ENCODE measurements at places on chromosomes 2 and 18.
A peak's percentile ranks its signal among the peaks of the same experiment; 100 is the strongest.

- peak; percentile 4 for DNase-seq
Observed at GRCh38 chr2:157932480-157933159, 56.5 kb upstream of the ACVR1 start.

DNA sequence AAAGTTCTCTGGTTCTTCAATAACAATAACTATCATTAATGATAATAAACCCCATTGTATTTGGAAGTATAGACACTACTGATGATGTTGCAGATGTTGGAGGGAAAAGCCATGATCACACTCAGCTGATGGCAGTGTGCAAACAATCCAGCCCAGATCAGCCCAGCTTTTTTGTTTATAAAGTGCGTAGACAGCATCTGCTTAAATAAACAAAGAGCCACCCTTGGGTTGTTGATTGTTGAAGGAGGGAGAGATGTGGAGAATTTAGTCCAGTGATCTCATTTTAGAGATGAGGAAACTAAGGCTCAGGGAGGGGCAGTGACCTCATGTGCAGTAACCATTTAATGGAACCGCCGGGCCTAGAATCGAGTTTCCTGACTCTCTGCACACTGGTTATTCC is 56.0 kb upstream of the MEX3C start:
- no peak for DNase-seq

- DNase-seq, result no peak
Observed at GRCh38 chr2:86097913-86098312, 7.8 kb downstream of the POLR1A start.

DNA sequence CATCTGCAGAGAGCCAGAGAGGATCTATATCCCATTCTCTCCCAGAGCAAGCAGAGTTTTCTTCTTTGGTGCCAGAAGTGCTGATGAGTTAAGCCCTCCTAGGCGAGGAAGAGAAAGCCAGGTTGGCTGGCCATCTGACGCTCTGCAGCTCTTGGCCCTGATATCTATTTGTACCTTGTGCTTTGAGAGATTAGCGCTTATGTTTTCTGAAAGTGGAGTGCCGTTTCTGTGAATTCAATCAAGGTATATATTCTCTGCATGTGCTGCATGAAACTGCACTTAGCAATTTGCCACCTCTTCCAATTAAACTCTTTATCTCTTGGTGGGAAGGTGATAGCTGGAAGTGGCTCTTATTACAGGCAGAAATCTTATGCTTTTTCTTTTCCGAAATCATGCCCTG is 177.5 kb downstream of the LPIN1 start:
- DNase-seq, result no peak

DNA sequence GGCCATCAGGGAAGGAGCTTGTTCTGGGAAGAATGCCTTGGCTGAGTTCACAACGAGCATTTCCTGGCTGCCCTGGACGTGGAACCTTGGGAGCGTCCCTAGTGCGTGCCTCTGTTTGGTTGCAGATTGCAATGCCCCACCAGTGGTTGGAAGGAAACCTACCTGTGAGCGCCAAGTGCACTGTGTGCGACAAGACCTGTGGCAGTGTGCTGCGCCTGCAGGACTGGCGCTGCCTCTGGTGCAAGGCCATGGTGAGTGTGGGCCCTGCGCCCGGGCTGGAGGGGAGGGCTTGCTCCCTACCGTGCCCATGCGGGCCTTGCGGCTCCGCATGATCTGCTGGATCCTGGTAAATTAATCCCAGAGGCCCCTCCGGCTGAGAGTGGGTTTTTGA is 81.9 kb downstream of the DGKD start:
- DNase-seq, result no peak

DNA sequence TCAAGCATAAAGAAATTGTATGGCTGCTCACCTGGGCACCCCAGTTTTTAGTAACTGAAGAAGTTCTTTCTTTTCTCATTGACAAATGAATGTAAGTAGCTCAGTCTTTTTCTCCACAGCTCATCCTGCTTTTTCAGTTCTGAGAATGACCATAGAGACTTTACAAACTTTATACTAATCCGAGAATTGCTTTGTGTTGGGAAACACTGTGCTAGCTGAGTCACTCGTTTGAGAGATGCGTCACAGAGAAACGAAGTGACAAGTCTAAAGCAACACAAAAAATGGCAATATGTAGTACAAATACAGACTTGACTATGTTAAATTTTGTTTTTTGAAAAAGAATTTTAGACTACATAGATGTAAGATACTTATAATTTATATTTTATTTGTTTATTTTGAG is 9.0 kb downstream of the LRRTM4 start:
- DNase-seq, result no peak

- no peak for DNase-seq
Observed at GRCh38 chr2:71926876-71927756, 220.5 kb downstream of the CYP26B1 start.

DNA sequence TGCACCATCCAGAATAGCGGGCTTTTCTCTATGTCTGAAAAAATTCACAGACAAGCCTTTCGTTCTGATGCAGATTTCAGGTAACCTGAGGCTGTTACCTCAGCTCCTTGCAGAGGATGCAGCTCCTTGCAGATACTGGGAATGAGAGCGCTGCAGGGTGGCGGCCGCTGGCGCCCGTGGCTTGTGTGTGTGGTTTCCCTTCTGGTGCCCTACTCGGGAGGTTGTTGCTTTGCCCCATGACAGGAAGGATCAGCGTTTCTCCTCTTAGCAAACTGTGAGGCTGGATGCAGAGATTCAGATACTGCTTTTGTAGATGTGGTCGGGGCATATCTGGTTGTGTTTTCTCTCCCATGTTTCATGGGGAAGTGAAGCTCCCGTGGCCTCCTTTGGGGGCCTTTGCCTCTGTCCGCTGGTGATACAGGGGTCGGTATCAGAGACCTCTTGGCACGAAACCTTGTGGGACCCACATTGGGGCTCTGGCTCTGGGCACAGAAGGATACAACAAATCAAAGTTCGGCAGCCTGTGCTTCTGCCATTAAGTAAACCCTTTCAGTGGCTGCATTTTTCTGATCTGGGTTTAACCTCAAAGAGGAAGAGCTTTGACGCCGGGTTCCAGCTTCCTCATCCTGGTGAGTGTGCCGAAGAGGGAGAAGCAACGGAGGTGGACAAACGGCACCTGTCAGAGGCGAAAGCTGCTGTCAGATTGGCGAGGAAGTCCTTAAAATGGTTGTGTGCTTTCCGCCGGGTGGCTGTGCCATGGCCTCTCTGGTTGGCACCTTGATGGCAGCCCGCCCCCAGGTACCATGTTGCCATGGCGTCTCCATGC is 127.8 kb downstream of the MBP start:
- DNase-seq, result no peak

GRCh38 chr2:190415794-190416775 is 7.9 kb downstream of the MFSD6 start:
- DNase-seq, result no peak

DNA sequence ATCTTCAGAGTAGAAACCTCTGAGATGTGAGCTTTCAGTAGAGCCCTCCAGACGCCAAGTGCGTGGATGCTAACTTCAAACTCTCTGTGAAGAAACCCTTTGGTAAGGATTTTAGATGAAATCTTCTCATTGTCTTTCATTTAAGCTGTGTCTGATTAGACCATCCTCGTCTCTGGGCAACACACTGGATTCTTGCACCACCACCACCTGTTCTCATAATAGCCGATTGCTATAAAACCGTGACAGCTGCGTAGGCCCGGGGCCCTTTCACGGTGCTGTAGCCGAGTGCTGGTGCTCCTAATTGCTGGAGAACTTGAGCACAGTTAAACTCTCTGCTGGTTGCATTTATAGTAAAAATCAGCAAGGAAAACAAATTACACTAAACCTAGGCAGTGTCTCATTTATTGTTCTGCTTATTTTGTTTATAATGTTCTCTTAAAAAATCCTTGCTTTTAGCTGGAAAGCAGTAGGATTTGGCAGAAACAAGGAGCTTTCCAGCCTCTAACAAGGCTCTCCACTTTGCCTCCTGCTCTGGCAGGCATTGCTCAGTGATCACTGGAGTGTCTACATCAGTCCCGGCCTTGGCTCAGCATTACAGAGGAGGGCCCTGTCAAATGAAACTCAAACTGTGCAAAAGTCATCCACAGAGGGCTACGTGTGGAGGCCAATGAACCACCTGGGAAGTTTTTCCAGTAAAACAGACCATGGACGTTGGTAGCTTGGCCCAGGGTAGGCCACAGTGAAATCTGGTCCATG is 40.9 kb upstream of the MBP start:
- DNase-seq, result peak; percentile 63

DNA sequence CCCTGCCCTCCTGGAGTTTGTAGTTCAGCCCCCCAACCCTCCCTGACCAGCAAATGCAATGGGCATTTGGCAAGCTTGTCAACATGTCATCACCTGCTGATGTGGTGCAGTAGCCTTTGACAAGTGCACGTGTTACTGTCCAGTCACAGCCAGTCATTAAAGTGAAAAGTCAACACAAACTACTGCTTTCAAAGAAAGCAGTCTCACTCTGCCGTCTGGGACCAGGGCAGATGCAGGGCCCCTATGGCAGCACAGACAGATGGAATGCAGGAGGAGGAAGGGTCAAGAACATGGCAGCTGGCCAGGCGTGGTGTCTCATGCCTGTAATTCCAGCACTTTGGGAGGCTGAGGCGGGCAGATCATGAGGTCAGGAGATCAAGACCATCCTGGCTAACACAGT is 222.4 kb upstream of the OSR1 start:
- DNase-seq, result no peak

Measured in NCI-H2107 (cell line).